ENCODE measurements at places on chromosomes 11 and 22. TPM values are rescaled to one million over a fixed set of nuclear protein-coding genes. Genes with fewer than 3 reads are reported as not detected.

DNA sequence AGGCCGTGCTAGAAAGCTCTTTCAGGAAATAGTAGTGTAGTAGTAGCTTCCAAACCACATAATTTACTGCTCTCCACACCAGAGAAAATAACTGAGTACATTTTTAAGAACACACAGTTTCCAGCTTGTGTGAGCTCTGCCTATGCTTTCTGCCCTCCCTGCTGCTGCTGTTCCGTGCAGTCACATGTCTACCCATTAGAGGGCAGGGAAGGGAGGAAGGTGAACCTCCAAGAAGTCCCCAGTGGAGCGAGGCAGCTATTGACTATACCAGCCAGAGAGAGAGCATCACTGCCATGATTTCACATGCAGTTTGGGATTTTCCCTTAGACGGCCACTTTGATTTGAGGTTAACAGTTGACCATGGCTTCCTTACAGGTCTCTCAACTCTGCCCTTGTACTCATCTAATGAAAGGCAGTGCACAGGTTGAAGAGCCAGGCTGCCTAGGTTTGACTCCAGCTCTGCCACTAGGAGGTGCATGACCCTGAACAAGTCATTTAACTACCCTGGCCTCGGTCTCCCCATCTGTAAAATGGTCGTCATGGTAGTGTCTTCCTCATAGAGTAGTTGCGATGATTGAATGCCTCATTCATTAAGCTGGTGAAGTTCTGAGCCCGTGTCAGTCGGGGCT, 19.7 kb upstream of the CTTN start:
- DNase-seq, result no peak

Gene ALDH3B1
- 25.4 TPM for total RNA-seq

DNA sequence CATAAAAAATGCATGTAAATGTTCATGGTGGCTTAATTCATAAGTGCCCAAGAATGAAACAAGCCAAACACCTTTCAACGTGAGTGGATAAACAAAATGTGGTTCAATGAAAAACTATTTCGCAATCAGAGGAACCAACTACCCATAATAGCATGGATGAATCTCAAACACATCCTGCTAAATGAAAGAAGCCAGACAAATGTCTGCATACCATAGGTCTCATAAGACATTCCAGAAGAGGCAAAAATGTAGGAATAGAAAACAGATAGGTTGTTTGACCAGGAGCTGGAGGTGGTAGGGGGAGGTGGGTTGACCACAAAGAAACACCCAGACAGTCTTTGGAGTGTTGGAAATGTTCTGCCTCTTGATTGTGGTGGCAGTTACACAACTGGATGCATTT, 13.2 kb upstream of the OSBPL5 start:
- no peak for DNase-seq

DNA sequence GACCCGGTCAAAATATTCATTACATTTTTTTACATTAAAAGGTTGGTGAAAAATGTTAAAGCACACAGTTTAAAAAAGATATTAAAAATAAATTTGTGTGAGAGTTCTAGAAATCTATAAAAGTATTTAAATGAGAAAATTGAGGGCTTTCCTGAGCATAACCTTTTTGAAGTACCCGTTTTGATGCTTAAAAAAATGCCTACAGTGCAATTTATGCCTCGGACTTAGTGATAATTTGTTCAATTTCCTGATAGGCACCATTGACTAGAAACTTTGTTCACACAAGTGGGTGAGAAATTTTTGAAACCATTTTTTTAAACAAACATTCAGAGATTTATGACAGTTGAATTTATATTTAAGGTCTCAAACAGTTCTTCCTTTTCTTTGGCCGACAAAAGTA, 29.7 kb upstream of the B3GAT1 start:
- no peak for DNase-seq

DNA sequence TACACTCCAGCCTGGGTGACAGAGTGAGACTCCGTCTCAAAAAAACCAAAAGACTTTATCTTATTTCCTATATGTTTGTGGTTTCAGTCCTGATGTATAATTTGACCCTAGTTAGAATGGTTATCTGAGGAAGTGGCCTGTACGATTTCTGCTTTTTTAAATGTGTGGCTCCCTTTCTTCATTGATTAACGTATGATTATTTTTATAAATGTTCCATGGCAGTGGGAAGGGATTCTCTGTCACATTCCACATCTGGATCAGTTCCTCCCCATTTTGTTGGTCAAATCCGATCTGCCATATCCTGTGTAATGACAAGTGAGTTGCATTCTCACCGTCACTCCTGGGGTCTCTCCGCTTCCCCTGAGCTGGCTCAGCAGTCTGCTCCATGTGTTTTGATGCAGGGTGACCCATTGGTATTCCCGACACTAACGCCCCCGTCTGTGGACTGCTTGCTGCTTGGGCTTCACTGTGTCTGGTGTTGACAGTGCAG, 20.3 kb downstream of the NEAT1 start:
- DNase-seq, result no peak

DNA sequence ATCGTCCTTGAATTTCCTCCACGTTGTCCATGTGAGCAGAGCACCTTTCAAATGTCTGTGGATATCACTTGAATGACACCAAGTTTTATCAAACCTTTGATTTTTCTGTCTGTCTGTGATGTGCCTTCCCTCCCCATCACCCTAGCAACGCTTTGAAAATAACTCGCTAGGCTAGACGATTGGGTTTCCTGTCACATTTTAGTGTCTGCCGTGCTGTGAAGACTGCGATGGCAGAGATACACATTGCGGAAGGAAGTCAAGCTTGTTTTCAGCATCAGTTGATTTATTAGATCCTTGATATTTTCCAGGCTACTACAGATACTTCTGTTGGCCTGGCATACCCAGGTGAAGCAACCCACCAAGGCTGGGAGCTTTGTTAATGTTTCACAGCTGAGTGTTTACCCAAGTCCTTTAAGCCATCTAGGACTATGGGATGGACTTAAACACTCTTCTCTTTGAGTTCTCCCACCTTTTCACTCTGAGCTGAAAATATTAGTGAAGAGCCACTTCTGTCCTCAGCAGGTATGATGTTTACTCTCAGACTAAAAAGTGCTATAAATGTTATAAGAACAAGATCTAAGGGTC, 93.6 kb upstream of the CD44 start:
- DNase-seq, result no peak

DNA sequence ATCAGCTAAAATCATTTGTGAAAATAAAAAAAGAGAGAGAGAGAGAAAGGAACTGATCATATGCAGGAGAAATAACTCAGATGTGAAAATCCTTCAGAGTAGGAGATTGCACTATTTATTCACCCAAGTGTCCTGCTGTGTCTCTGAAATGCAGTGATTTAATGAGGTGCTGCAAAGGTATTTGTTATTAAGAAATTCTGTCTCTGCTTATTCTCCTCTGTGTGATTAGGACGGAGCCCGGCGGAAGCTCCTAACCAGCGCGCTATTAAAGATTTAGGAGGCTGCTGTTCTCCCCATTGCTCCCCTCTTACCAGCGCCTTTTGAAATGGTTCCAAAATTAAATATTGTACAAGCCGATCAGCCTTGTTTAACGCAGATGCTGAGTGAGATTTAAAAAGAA, 528.3 kb downstream of the BUD13 start:
- no peak for DNase-seq

Gene APLNR
- 4.7 TPM for total RNA-seq

Measured in ureter (tissue), 1 donor.